Mucosa of descending colon (tissue), 3 donors: ENCODE measurements at places on chromosomes 5 and 9.

DNA sequence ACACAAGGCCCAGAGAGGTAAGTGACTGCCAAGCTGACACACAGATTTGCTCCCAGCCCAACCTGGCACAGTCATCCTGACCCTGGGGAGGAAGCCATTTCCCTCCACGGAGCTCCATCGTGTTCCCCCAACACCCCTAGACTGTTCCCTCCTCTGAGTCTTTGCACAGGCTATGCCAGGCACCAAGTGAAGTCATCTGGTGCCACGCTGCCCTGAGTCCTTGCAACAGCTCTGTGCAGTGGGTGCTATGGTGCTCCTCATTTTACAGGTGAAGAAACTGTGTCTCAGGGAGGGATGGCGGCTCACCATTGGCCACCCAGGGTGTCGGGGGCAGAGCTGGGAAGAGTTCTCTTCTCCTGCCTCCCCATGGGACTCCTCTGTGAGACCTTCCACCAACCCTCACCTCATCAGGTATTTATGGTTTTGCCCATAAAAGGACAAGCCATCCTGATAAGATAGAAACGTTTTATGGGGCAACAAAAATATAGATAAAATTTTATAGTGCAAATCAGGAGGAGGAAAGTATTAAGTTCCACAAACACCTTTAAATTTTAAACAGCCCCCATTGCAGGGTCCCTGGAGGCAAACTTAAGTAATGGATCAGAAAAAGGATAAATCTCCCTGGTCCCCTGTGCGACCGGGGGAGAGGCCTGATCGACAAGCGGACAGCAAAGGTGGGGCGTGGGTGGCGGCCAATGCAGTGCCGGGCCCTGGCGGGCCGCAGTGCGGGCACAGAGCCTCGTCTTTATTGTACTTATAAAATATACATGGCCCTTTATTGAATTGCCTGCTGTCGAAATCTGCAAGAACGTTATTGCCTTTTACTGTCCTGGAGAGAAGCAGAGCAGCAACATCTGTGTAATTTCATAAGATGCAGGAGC is 50.2 kb upstream of the ZBTB43 start:
- peak; percentile 80 for DNase-seq

DNA sequence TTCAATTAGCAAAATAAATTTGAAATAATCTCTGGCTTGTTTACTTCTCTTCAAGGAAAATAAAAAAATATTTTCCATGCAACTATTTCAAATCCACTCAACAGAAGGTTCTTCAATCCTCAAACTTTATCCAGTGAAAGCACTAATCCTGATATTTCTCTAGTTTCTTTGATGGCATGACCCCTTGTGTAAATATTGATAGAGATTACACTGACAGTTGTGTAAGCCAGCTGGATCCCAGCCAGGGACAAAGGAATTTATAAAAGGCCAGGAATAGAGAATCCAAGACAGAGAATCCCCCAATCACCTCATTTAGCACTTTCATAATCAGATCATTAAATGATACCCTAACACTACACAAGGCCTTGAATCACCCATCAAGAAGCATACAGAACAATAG is 135.2 kb downstream of the GNA14 start:
- DNase-seq, result no peak

- DNase-seq, result no peak
These were observed 193.5 kb downstream of the GNA14 start for GRCh38 chr9:77454663-77455062.

DNA sequence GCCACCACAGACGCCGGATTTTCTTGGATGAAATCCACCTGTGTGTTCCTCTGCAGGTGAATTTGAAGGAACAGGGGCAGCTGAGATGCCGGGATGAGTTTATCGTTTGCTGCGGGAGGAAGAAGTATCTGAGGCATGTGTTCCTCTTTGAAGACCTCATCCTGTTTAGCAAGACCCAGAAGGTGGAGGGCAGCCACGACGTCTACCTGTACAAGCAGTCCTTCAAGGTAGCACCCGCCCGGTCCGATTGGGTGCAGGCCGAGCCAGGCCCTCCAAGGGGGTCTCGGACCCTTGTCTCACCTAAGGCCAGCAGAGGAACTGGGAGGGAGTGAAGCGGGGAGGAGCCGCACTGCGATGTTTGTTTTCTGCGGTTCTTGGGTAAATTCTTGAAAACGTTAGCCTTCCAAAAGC is 18.4 kb upstream of the LRRC14B start:
- peak; percentile 5 for DNase-seq

DNA sequence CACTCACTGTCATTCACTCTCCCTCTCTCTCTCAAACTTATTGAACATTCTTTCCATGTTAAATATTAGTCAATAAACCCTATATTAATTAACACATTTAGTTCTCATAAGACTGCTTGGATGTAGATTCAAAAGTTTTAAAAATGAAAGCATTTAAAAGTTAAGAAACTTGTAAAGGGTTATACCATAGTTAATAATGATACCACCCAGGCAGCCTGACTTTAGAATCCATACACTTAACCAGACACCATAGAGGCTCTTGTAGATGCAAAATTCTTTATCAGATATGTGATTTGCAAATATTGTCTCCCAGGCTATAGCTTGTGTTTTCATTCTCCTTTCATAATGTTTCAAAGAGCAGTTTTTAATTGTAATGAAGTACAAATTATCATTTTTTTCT is 335.8 kb upstream of the ACTBL2 start:
- DNase-seq, result no peak

- DNase-seq, result no peak
These were observed 283.8 kb downstream of the NTRK2 start for GRCh38 chr9:84953252-84953773.

DNA sequence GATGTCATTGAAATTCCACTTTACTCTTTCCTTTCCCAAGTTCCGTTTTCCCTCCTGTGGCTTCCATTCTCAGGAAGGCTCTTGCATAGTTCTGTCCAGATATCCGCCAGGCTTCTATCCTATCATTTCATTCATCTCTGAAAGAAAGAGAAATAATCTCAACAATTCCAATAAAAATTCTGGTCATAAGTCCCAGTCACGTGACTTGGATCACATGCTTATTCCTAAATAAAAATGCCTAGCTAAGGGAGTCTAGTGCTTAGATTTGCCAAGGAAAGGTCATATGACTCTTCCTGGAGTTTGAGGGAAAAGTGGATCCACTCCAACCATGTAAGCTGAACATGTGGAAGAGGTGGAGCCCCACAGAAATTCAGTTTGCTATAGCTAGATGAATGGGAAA is 146.0 kb upstream of the PPP1R2B start:
- DNase-seq, result no peak

- DNase-seq, result no peak
These were observed 68.1 kb downstream of the ARHGEF28 start for GRCh38 chr5:73694089-73694488.

- no peak for DNase-seq
These were observed 34.3 kb upstream of the CAST start for GRCh38 chr5:96627792-96628398.

DNA sequence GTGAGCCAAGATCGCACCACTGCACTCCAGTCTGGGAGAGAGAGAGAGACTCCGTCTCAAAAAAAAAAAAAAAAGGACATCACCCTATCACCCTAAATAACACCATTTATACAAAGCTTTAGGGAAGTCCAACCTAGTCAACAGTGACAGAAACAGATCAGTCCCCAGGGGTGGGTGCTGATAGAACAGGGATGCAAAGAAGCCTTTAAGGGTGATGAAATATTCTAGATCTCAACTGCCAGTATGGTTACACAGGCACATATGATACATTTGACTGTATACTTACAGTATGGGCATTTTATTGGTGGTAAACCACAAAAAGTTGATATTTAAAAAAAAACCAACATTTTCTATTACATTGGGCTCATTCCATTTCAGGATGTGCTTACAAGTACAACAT is 4.8 kb downstream of the RETREG1 start:
- DNase-seq, result no peak

DNA sequence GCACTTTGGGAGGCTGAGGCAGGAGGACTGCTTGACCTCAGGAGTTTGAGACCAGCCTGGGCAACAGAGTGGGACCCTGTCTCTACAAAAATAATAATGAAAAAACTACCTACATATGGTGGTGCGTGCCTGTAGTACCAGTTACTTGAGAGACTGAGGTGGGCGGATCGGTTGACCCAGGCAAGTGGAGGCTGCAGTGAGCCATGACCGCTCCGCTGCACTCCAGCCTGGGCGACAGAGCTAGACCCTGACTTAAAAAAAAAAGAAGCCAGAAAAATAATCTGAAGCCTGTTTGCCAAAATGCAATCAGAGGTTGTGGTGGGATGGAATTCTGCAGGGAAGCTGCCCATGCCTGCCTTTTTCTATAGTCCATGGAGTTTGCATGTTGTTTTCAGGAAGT is 50.4 kb upstream of the GGTA1 start:
- no peak for DNase-seq

GRCh38 chr5:107980923-107981692 is 310.4 kb upstream of the EFNA5 start:
- DNase-seq, result no peak

DNA sequence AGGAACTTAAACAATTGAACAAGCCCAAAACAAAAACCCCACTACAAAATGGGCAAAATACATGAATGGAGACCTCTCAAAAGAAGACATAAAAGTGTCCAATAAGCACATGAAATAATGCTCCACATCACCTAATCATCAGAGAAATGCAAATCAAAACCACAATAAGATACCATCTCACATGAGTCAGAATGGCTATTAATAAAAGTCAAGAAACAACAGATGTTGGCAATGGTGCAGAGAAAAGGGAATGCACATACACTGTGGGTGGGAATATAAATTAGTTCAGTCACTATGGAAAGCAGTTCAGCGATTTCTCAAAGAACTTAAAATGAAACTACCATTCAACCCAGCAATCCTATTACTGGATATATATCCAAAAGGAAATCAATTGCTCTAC is 337.4 kb upstream of the GRIA1 start:
- no peak for DNase-seq

- no peak for DNase-seq
These were observed 183.0 kb downstream of the CDK5RAP2 start for GRCh38 chr9:120396931-120397330.
